ENCODE measurements at places on chromosomes 16 and 17.

GRCh38 chr16:83653785-83654184, 154.0 kb upstream of the HSBP1 start:
- no peak for DNase-seq

- no peak for DNase-seq
Measured at GRCh38 chr16:81623365-81624102, 155.6 kb upstream of the PLCG2 start.

- no peak for DNase-seq
Measured at GRCh38 chr16:86383488-86384262, 126.7 kb upstream of the FOXF1 start.

DNA sequence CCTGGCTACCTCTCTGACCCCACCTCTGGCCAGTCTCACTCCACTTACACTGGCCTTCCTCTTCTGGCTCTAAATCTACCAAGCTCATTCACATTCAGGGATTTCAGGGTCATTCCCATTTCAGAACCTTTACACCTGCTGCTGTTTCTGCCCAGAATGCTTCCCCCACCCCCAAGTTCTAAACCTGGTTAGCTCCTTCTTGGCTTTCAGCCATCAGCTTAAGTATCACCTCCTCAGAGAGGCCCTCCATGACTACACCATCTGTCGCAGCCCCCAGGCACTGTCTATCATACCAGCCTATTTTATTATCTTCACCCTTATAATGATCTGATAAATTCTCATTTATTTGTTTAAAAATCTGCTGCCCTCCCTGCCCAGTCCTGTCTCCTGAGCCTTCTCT, 23.3 kb upstream of the NGFR start:
- no peak for DNase-seq

DNA sequence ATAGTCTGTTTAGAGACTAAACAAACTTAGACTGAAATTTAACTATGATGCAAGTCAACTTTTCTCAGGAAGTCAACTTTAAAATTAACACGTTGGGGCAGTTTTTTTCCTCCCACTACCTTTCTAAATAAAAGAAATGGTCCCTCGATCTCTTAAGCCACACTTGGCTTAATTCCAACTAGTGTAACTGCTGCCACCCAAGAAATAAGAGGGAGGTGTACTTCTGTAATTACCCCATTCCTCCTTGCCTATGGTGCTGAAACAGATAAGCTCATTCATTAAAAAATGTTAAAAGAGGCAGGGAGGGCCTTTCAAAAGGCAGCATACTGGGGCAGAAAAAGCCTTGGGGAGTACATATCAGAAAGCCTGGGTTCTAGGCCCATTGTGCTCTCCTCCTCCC, 59.8 kb downstream of the NCOR1 start:
- DNase-seq, result no peak

GRCh38 chr17:35083071-35083470, 19.6 kb upstream of the RFFL start:
- DNase-seq, result no peak

- DNase-seq, result no peak
Measured at GRCh38 chr16:47258874-47259461, 115.2 kb upstream of the NETO2 start.

- DNase-seq, result no peak
Measured at GRCh38 chr16:68790944-68791343, 52.4 kb upstream of the TANGO6 start.

All from esophagus muscularis mucosa (tissue), 4 donors.